T-cell (primary cell): ENCODE measurements at places on chromosomes 1 and 21. TPM values are rescaled to one million over a fixed set of nuclear protein-coding genes. Genes with fewer than 3 reads are reported as not detected.

- H3K4me3 ChIP-seq = no peak overlapping the region
- no peaks in the 10 kb centered on the region for H3K27me3 ChIP-seq
- H3K27ac ChIP-seq = no peak overlapping the region
- DNase-seq = no peak
These were observed 656.4 kb downstream of the LTN1 start for GRCh38 chr21:28336314-28336713.

DNA sequence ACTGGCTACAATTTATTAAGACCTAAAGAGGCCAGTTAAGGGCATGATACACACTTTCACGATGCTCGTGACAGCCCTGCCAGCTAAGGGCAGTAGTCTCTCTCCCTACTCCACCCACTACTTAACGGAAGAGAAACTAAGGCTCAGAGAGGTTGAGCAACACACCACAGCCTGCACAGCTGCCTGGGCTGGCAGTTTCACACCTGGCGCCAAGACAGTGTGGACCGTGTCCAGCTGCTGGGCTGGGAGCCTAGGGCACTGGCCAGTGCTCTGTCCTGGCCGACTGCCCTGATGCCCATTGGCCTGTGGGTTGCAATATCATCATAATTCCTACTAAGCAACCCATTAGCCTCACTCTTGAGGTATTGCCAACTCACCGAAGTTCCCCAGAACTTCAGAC is 27.6 kb downstream of the TENT5C start:
- no peaks in the 10 kb centered on the region for H3K27me3 ChIP-seq
- no peak for DNase-seq
- H3K36me3 ChIP-seq = no peaks in the 10 kb centered on the region
- H3K27ac ChIP-seq = no peak overlapping the region
- no peak overlapping the region for H3K4me3 ChIP-seq
- H3K4me1 ChIP-seq = peaks cover 11% of the 10 kb centered on the region

- H3K4me3 ChIP-seq = no peak overlapping the region
- H3K36me3 ChIP-seq = no peaks in the 10 kb centered on the region
- DNase-seq = no peak
- peaks cover 18% of the 10 kb centered on the region for H3K27me3 ChIP-seq
- no peak overlapping the region for H3K27ac ChIP-seq
These were observed 26.7 kb downstream of the SLC26A9 start for GRCh38 chr1:205916541-205916940.

DNA sequence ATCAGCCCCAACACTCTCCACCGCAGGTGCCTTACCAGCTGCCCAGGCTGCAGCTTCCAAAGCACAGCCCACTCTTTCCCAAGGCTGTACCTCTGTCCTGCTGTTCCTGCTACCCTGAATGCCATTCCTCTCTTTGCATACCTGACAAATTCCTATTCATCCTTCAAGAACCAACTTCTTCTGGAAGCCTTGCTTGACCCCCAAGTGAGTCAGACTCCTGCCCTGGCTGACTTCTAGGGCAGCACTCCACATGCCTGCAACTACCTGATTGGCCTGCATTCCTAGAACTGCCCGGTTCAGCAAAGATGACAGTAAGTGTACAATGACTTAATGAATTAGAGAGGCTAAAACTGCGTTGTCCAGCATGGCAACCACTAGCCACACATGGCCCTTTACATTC is 20.8 kb upstream of the PDZK1IP1 start:
- no peaks in the 10 kb centered on the region for H3K27me3 ChIP-seq
- no peak overlapping the region for H3K4me3 ChIP-seq
- H3K4me1 ChIP-seq = no peaks in the 10 kb centered on the region

DNA sequence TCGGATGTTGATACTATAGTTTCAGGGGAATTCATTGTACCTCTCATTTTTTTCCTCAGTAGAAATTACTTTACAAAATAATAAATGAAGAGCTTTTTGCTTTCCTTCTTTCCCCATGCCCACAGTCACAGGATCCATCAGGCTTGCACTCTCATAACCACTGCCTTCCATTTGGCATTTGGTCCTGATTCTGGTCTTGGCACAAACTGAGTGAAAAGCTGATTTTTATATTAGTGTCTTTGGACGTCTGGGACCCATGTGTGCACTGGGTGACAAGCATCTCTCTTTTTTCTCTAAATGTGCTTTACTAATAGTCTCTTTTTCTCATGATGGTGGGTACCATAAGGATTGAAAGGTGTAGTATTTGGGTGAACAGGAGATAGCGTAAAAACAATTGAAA is 2.8 kb downstream of the ELAVL4 start:
- H3K36me3 ChIP-seq = no peaks in the 10 kb centered on the region
- H3K27me3 ChIP-seq = peaks cover 5% of the 10 kb centered on the region
- H3K4me1 ChIP-seq = peaks cover 9% of the 10 kb centered on the region

DNA sequence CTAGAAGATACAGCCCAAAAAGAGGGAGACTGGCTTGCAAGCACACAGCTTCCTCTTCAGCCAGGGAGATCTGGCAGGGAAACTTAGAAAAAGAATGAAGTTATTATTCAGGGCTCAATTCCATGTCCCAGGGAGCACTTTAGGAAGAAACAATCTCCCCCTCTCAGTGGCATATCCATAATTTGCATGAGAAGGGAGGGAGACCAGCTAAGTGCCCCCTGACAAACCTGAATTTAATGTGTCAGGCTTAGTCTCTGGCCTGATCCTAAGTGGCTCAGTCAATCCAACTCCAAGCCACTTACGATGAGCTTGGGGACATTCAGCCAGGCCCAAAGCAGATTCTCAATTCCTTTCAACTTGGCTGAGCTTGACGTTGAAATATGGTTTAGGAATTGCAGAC is 17.7 kb upstream of the KCND3 start:
- H3K27ac ChIP-seq = no peak overlapping the region
- H3K27me3 ChIP-seq = no peaks in the 10 kb centered on the region
- no peaks in the 10 kb centered on the region for H3K4me1 ChIP-seq
- no peaks in the 10 kb centered on the region for H3K36me3 ChIP-seq

FCER1A gene
- 0.88 TPM for total RNA-seq

DNA sequence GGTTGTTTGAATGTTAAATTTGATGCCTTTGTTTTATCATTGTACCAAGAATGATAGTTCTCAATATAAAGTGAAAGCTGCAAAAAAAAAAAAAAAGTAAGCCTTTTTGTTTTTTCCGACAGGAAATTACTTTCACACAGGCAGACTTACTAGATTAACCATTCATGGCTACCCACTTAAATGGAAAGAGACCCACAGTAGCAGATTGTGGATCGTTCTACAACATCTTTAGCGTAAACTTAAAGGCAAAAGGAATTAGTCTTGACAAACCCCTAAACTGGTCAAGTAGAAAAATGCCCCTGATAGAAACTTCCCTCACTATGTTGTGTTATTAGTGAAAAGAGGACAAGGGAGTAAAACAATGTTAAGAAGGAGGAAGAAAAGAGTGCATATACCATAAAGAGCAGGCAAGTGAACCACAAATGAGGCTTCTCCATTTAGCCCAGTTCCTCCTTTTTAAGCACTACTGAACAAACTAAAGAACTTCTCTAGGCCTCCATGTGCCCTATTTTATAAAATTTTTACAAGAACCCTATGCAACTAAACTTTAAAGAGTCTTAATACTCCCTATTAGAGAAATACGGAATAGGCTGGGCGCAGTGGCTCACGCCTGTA is 1560.3 kb downstream of the MRPL39 start:
- no peaks in the 10 kb centered on the region for H3K36me3 ChIP-seq
- no peak overlapping the region for H3K27ac ChIP-seq
- DNase-seq = no peak
- no peaks in the 10 kb centered on the region for H3K27me3 ChIP-seq
- H3K4me3 ChIP-seq = no peak overlapping the region
- H3K4me1 ChIP-seq = peaks cover 23% of the 10 kb centered on the region

- no peak overlapping the region for H3K4me3 ChIP-seq
- DNase-seq = no peak
- H3K27me3 ChIP-seq = no peaks in the 10 kb centered on the region
- H3K36me3 ChIP-seq = no peaks in the 10 kb centered on the region
- H3K4me1 ChIP-seq = no peaks in the 10 kb centered on the region
These were observed 39.9 kb downstream of the STUM start for GRCh38 chr1:226588484-226588883.

RHD gene
- not detected for total RNA-seq

- H3K4me3 ChIP-seq = no peak overlapping the region
- H3K4me1 ChIP-seq = no peaks in the 10 kb centered on the region
- H3K27ac ChIP-seq = no peak overlapping the region
- H3K27me3 ChIP-seq = peaks cover 2% of the 10 kb centered on the region
- no peak for DNase-seq
These were observed 101.7 kb upstream of the FMN2 start for GRCh38 chr1:239989990-239990389.

DNA sequence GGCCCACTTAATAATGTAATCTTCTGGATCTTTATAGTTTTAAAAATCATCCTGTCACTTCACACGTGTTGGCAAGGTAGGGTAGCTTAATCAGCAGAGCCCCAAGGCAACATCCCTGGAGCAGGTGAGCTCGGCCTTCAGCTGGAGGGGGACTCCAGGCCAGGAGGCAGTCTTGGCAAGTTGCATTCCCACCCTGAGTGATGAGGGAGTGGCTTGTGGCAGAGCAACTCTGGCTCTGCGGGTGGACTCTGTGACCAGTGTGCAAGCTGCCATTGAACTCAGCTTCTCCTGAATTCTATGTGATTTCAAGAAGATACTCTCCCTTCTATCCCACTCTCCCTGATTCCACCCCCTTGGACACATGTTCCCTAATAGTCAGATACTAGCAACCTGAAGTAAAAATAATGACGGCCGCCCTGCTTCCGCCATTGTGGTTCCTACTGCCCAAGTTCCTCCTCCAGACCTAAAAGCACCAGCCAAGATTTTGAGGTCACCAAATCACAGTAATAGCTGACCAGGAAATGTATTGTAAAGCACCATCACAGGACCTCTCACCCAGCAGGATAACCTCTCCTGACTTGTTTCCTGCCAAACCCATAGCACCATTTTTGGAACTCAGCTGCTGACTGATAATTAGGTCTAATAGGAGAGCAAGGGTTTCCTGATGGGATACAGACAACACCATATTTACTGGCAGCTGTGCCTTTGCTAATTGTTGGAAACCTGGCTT is 11.5 kb upstream of the LYST start:
- no peak overlapping the region for H3K4me3 ChIP-seq
- DNase-seq = no peak
- peaks cover 35% of the 10 kb centered on the region for H3K4me1 ChIP-seq
- H3K36me3 ChIP-seq = no peaks in the 10 kb centered on the region
- H3K27me3 ChIP-seq = no peaks in the 10 kb centered on the region
- no peak overlapping the region for H3K27ac ChIP-seq

DNA sequence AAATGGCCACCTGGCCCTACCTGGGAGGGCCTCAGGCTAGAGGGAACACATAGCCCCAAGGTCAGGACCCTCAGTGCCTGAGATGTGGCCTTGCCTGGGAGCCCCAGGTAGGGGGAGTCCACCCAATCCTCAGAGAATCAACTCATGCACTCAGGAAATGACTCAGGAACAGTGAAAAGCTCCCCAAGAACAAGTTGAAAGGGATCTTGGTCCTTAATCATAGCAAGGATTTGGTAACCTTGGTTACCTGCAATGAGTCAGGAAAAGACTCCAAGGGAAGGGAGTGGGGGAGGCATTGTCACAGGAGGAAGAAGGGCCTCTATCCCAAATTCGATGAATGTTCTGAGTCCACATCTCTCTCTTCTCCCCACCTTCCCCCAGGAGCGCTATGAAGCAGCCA is 17.0 kb downstream of the MAP7D1 start:
- H3K27me3 ChIP-seq = no peaks in the 10 kb centered on the region
- no peak overlapping the region for H3K4me3 ChIP-seq
- no peak overlapping the region for H3K27ac ChIP-seq
- peaks cover 37% of the 10 kb centered on the region for H3K36me3 ChIP-seq
- peaks cover 27% of the 10 kb centered on the region for H3K4me1 ChIP-seq

FAM89A gene
- total RNA-seq = 3.0 TPM

HFM1 gene
- not detected for total RNA-seq

GRCh38 chr21:38838598-38839327 is 33.0 kb downstream of the ETS2 start:
- no peak for DNase-seq
- peaks cover 2% of the 10 kb centered on the region for H3K27me3 ChIP-seq
- H3K4me3 ChIP-seq = no peak overlapping the region
- no peaks in the 10 kb centered on the region for H3K36me3 ChIP-seq
- no peak overlapping the region for H3K27ac ChIP-seq

GRCh38 chr1:212178851-212179250 is 106.4 kb upstream of the PPP2R5A start:
- H3K27ac ChIP-seq = no peak overlapping the region
- no peaks in the 10 kb centered on the region for H3K4me1 ChIP-seq
- H3K36me3 ChIP-seq = no peaks in the 10 kb centered on the region
- no peaks in the 10 kb centered on the region for H3K27me3 ChIP-seq
- H3K4me3 ChIP-seq = no peak overlapping the region
